ENCODE measurements at places on chromosomes 12 and 14.
A peak's percentile ranks its signal among the peaks of the same experiment; 100 is the strongest.

- no peak for DNase-seq
Observed at GRCh38 chr14:76985540-76986230, 42.8 kb downstream of the IRF2BPL start.

- no peak for DNase-seq
Observed at GRCh38 chr12:69732088-69732487, 6.6 kb upstream of the RAB3IP start.

DNA sequence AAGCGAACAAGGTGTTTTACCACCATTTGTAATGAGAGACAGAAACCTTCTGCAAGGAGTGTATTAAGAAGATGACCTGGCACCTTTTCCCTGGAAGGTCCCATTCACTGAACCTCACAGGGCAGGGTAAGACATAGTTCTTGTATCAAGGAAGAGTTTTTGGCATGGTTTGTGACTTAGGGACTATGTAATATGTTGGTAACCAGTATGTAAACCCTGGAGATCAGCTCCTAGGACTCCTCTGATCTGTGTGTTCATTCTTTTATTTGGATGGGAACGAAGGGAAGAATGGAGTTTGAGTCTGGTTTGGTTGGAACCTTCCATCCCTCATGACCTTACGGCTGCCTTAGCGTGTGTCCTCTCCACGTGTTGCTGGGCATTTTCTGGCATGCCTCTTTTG lies 175.4 kb downstream of the CAND1 start:
- DNase-seq, result no peak

DNA sequence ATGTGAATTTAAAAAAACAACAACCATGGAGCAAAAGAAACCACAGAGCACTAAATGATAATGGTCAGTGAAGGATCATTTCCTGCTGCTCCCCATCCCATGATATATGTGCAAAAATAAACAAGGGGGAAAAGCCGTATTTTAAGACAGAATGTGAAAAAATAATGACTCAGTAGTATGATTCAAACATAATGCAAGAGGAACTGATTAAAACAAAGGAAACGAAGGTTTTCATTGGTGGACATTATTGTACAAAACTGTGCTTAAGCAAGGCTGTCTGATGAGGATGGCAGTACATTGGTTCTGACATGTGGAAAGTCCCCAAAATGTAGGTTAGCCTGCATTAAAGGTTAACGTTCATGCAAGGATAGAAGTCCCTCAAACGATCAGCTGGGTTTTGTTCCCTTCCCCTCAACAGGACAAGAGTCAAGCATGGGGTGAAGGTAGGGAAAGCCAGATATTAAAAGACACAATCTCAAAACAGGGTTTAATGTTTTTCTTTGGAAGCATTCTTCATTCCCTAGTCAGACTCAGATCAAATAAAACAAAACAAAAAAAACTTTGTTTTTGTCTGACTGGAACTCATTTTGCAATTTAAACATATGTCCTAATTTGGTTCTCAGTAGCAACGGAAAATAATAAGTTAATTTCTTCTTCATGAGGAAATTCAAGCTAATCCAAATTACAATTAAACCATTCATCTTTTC lies 26.3 kb upstream of the PTGDR start:
- DNase-seq, result no peak

GRCh38 chr12:114682785-114683708 lies 928 bp downstream of the TBX3 start:
- DNase-seq, result no peak

DNA sequence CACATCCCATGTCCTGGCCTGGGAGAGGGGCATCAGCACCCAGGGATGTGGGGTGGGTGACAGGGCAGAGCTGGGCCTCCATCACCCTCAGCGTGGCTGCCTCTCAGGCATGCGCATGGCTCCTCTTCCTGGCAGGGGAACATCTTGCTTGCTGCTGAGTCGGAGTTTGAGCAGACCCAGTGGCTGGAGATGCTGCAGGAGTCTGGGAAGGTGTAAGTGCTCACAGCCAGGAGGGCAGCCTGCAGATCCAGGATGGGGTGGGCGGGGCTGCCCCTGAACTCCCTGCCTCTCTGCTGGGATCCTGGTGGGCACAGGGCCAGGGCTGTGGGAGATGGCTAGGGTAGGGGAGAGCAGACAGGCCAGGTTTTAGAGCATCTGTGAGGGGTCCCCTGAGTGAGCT lies 16.2 kb downstream of the PLEKHD1 start:
- DNase-seq, result no peak

DNA sequence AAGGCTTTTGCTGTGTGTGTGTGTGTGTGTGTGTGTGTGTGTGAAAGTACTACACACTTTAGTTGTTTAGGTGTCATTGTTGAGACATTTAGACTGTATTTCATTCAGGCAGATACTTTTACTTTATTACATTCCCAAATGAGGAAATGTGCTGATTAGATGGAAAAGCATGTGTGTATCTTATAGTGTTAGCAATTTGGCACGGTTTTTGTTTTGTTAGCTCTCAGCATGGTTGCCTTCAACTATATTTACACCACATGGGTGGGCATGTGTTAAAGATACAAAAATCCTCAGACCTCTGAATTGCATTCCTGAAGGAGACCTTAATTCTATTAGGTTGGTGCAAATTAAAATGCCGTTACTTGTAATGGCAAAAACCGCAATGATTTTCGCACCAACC lies 879.5 kb downstream of the DIO2 start:
- DNase-seq, result no peak

DNA sequence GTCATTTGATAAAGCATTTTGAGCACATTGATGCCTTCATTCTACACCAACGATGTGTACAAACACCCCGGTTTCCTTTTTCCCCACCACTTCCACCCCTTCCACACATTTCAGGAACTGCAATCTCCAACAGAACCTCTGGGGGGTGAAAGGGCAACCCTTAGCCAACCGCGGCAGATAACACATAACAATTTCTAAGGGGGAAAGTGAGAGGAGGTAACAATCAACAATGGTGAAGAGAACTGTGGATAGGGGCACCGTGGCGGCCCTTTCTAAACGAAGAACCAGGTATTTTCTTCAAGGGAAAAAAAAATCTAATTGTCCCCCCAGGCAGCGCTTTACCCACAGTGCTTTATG lies 1.1 kb downstream of the KITLG start:
- no peak for DNase-seq

DNA sequence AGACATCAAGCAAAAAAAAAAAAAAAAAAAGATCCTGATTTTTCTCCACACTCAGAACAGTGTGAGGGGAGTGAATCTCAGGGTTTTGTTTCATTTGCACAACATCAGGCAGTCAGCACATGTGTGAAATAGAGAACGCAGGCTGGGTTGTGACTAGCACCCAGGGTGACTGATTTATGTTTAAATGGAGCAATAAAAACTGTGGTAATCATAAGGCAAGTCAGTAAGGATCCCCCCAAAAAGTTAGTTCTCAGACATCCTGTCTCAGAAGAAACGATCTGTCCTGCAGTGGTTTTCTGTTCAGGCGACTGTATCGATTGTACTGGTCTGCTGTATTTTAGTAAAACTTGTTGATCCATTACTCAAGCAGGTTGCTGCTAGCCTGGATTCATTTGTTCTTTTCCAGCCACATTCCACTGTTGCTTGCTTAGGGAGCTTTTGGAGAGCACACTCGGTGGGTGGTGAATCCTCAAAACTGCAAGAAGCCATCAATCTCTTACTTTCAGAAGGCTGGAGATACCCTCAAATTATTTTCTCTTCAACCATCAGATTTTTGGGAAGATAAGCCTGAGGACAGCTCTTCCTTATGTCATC lies 107.1 kb downstream of the DACT1 start:
- DNase-seq, result no peak

GRCh38 chr12:52349196-52349595 lies 18.1 kb downstream of the KRT85 start:
- no peak for DNase-seq

DNA sequence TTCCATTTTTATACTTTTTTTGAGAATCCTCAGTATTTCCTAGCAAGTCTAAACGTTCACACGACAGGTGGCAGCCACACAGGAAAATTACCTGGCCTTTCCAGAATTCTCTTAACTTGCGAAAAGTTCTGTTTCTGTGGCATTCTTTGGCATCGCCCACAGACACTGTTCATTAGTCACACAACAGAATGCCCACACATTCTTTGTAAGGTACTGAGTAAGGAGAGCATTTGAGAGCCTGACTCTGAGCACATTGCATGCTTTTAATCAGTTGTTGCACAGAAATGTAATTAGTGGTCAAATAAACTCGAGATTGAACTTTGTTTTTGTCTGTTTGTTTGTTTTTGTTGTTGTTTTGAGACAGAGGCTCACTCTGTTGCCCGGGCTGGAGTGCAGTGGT lies 52.4 kb downstream of the LMNTD1 start:
- DNase-seq, result no peak

- no peak for DNase-seq
Observed at GRCh38 chr12:80589077-80589476, 118.4 kb upstream of the MYF6 start.

GRCh38 chr12:119412811-119413794 lies 78.6 kb downstream of the CCDC60 start:
- DNase-seq, result peak; percentile 55

- no peak for DNase-seq
Observed at GRCh38 chr12:102730996-102731395, 186.0 kb downstream of the PAH start.

- no peak for DNase-seq
Observed at GRCh38 chr12:52141306-52141705, 50.5 kb downstream of the KRT80 start.

GRCh38 chr12:98182821-98183220 lies 332.6 kb upstream of the TMPO start:
- no peak for DNase-seq

GRCh38 chr12:21814327-21814726 lies 39.8 kb upstream of the KCNJ8 start:
- no peak for DNase-seq

DNA sequence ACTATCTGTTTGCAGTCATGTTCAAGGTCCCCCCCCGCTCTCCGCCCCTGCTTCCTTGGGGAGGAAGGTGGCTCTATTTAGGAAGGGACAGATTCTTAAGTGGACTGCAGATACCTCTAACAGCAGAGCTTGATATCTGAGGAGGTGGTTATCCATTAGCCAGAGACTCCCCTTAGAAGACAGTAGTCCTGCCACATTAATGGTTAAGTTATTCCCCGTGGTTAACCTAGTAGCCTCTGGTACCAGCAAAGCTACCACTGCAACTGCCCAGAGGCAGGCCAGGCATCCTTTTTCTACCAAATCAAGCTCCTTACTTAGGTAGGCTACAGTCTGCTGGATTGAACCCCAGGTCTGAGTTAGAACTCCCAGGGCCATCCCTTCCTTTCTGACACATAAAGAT lies 162.1 kb upstream of the AVPR1A start:
- no peak for DNase-seq

- no peak for DNase-seq
Observed at GRCh38 chr12:95736631-95737030, 53.9 kb downstream of the NTN4 start.

- no peak for DNase-seq
Observed at GRCh38 chr12:26298785-26299621, 103.6 kb downstream of the SSPN start.

GRCh38 chr14:76782115-76782884 lies 21.0 kb downstream of the VASH1 start:
- DNase-seq, result no peak

DNA sequence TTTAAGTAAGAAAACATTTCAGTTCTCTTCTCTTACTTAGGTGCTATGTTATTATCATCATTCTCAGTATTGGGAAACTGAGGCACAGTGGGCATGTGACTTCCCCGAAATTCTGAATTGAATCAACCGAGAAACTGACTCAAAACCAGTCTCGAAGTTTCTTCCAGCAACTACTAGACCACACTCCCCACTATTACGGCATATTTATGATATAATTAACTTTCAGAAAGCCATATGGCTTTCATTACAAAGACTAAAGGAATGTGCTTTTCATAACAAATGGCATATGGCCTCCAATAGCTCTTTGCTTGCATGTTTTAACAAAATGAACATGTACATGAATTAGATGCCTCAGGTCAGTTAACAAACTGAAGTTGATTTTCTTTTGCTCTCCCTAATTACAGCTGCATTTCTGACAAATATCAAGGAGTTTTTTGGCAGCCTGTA lies 182.9 kb upstream of the SLC38A2 start:
- no peak for DNase-seq

- no peak for DNase-seq
Observed at GRCh38 chr12:3496957-3497356, 6.0 kb downstream of the PRMT8 start.

- DNase-seq, result no peak
Observed at GRCh38 chr14:68927956-68928675, 51.0 kb downstream of the ACTN1 start.

- no peak for DNase-seq
Observed at GRCh38 chr14:99853206-99853605, 60.0 kb downstream of the EML1 start.

GRCh38 chr14:71610797-71611196 lies 321.4 kb upstream of the RGS6 start:
- DNase-seq, result no peak

GRCh38 chr14:73851000-73851399 lies 631 bp upstream of the PTGR2 start:
- no peak for DNase-seq

DNA sequence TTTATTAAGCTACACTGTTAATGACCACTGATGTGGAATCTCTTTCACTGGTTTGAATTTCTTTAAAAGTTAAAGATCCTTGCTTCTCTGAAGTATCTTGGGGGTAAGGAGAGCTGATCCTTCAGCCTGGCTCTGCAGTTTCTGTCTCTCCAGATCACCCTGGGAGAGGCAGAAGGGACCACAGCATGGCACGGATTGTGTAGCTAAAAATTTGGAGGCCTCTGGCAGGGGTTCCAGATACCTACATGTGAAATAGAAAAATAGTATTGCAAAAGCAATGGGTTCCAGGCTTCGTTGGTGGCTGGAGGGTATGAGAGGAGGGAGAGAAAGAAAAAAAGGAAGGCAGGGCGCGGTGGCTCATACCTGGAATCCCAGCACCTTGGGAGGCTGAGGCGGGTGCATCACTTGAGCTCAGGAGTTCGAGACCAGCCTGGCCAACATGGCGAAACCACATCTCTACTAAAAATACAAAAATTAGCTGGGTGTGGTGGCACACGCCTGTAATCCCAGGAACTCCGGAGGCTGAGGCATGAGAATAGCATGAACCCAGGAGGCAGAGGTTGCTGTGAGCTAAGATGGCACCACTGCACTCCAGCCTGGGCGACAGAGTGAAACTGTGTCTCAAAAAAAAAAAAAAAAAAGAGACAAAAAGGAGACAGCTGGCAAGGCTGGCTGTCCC lies 3.4 kb downstream of the CHST11 start:
- DNase-seq, result no peak

DNA sequence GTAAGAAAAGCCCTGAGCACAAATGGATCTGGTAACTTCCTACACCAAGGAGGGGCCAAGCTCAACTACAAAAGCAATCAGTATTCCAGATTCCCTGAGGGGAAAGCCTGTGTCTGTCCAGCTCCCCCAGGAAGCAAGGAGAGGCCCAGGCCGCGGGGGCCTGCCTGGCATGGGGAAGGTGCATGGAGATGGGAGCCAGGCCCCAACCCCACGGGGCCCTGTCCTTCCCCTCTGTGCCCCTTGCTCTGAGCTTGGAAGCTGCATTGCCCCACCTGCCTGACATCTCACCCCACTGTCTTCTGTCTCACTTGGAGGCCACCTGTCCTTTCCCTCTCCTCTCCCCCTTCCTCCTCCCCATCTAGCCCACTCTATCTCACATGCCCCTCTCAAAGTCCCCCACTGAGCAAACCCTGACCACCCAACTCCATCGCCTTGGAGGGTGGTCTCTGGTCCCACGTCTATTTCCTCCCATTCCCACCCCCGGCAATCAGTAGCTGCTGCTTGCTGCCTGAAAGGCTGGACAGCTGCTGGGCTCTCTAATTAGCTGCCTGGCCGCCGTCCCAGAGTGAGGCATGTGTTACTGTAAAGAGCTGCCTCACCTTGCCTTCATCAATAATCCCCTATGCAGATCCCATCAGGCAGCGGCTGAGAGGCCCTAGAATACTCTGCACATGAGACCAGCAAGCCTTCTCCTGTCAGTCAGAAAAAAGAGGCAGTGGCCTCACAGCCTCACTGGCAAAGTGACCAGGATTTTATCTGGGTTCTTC lies 3.4 kb upstream of the TMEM229B start:
- DNase-seq, result no peak
